ENCODE measurements at places on chromosomes 3 and 15. TPM values are rescaled to one million over a fixed set of nuclear protein-coding genes. Genes with fewer than 3 reads are reported as not detected.

CHRNA3 gene
- total RNA-seq = not detected

CP gene
- total RNA-seq = 30.1 TPM

ZNF80 gene
- not detected for total RNA-seq

ARNT2 gene
- 14.9 TPM for total RNA-seq

FRMD4B gene
- 3.2 TPM for total RNA-seq

DNAH1 gene
- 1.7 TPM for total RNA-seq

TFRC gene
- total RNA-seq = 543 TPM

MITF gene
- total RNA-seq = 0.68 TPM

ROPN1 gene
- not detected for total RNA-seq

BOC gene
- 19.7 TPM for total RNA-seq

GLT8D1 gene
- 105 TPM for total RNA-seq

CTXND1 gene
- total RNA-seq = not detected

CADM2 gene
- not detected for total RNA-seq

EBLN2 gene
- total RNA-seq = 3.9 TPM

SH3GL3 gene
- not detected for total RNA-seq

RLBP1 gene
- not detected for total RNA-seq

SH2D7 gene
- total RNA-seq = not detected

IREB2 gene
- total RNA-seq = 15.9 TPM

RTP3 gene
- total RNA-seq = not detected

YEATS2 gene
- 24.0 TPM for total RNA-seq

AHSG gene
- not detected for total RNA-seq

CHDH gene
- total RNA-seq = under 0.01 TPM

FGF7 gene
- 5.2 TPM for total RNA-seq

PLA2G4D gene
- not detected for total RNA-seq

PCLAF gene
- 11.4 TPM for total RNA-seq

CLDN16 gene
- not detected for total RNA-seq

SLC28A1 gene
- total RNA-seq = not detected

CCDC39 gene
- not detected for total RNA-seq

MIX23 gene
- total RNA-seq = 18.6 TPM

C3orf80 gene
- total RNA-seq = 0.59 TPM

GNAT1 gene
- total RNA-seq = not detected

C3orf70 gene
- total RNA-seq = not detected

TNK2 gene
- total RNA-seq = 6.1 TPM

ALPK3 gene
- 0.12 TPM for total RNA-seq
